Smooth muscle cell of the pulmonary artery (primary cell): ENCODE measurements at places on chromosomes 13 and 19. TPM values are rescaled to one million over a fixed set of nuclear protein-coding genes. Genes with fewer than 3 reads are reported as not detected.

Gene MISP
- 0.10 and 0.13 TPM in 2 replicates for total RNA-seq

Gene CBARP
- 2.3 and 7.7 TPM in 2 replicates for total RNA-seq

Gene NUMBL
- total RNA-seq: 50.4 and 65.7 TPM in 2 replicates

Gene LPAR6
- 7.9 and 14.3 TPM in 2 replicates for total RNA-seq

Gene ZNF528
- total RNA-seq: 17.1 and 25.2 TPM in 2 replicates

Gene C13orf42
- total RNA-seq: not detected in 2 replicates

Gene PVR
- 87.3 and 136 TPM in 2 replicates for total RNA-seq

Gene CFAP97D2
- total RNA-seq: not detected in 2 replicates

Gene GAPDHS
- total RNA-seq: not detected in 2 replicates

Gene KLK14
- total RNA-seq: not detected in 2 replicates
